Activated CD8-positive, alpha-beta memory T cell treated with anti-CD3 and anti-CD28 coated beads for 4 hours (primary cell): ENCODE measurements at places on chromosomes 5 and 9.

DNA sequence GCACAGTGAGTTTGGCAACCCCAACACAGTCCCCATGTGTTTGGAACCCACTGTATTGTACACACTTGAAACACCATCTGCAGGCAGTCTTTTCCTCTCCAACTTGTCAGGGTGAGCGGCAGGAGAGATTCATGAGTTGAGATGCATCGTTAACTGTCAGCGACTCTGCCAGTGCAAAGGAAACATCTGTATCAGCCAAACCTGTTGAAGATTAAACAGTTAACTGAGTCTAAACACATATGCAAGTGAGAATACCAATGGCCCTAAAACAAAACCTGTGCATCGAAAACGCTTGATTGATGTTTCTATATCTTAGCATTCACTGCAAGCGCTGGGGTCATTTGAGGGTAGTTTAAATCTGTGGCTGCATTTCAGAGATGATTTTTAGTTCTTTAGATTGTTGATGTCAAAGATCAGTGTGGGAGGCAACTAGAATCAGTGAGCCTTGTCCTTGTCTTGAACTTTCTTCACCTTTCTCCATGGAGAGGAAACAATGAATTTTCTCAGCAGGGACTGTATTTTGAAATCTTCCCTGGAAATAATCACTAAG lies 41.3 kb upstream of the PAM start:
- no peak for DNase-seq

- no peak for DNase-seq
These were observed 733 bp downstream of the COL23A1 start for GRCh38 chr5:178589180-178590140.

DNA sequence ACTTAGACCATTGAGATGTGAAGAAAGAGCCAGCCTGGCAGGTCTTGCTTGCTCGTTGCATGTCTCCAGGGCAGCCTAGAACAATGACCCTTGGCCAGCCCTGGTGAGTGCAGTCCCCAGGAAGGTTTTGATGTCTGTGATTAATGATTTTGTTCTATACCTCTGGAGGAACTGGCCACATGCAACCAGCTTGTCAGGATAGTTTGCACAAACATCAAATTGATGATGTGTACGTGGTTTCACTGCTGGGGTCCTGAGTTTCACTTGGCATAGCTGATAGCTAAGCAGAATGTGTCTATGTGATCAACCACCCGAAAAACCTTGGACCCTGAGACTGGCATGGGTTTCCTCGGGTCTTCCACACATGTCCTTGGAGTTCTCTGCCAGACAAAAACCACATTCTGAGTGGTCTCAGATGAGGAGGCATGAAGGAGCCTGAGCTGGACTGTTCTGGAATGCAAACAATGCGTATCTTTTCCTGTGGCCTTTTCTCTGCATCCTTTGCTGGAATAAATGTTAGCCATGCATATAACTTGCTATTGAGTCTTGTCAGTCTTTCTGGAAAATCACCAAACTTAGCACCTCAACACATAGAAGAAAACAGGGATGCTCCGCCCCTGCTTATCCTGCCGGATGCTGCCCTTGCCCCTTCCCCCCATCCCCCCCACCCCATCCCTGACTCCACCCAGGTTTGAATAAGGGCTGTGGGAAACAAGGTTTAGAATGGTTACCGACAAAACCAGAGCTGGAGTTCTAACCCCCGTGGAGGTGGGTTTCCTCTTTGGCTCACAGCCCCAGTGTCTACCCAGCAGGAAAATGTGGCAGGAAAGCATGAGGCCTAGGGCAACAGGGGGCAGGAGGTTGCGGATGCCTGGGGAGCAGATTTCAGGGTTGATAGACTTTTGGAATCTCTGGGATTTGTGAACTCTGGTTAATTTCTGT lies 50.1 kb upstream of the ANKRD33B start:
- no peak for DNase-seq

GRCh38 chr9:28782630-28783029 lies 1209.3 kb upstream of the C9orf72 start:
- DNase-seq: no peak

- no peak for DNase-seq
These were observed 190.6 kb downstream of the MAT2B start for GRCh38 chr5:163695830-163696578.

DNA sequence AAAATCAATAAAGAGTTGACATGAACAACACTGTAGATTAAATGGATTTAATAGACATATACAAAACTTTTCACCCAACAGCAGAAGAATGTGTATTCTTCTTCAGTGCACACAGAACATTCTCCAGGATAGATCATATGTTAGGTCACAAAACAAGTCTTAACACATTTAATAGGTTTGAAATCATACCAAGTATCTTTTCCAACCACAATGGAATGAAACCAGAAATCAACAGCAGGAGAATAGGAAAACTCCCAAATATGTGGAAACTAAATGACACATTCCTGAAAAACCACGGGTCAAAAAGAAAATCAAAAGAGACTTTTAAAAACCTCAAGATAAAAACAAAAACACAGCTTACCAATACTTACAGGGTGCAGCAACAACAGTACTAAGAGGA lies 790.1 kb upstream of the ZNF608 start:
- no peak for DNase-seq
